Activated CD8-positive, alpha-beta memory T cell treated with anti-CD3 and anti-CD28 coated beads for 48 hours (primary cell): ENCODE measurements at places on chromosomes 4 and X.
A peak's percentile ranks its signal among the peaks of the same experiment; 100 is the strongest.

DNA sequence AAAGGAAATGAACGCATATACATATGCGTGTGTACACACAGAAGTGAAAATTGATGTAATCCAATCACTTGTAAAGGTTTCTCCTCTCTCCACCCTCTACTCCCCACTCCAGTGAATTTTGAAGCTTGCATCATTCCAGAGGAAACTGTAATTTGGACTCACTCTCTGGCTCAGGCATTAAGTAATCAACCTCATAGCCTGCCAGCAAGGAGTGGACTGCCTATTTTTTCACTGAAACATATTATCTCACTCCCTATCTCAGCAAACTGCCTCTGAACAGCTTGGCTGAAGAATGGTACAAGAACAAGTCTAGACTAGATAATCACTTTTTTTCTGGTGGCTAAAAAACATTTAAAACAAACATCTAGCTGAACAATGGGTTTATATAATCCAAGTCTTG, 124.2 kb downstream of the C4orf51 start:
- no peak for DNase-seq

DNA sequence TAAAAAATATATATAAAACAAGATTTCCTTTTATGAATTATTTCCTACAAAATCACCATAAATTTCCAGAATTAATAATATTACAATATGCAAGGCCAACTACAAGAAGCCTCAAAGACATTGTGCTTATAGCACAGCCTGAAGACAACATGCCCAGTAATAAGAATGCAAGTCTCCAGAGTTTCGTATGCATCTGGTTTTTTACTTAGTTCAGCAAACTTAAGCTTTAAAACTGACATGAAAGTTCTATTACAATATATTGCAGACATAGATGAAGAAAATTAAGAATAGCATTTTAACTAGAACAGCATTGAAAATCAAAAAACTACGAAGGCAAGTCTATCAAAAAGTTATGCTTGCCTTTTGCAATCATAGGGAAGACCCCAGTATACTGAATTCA, 107.6 kb downstream of the PRDM5 start:
- no peak for DNase-seq

- DNase-seq = no peak
Observed at GRCh38 chr4:74608151-74608949, 163.4 kb downstream of the AREG start.

DNA sequence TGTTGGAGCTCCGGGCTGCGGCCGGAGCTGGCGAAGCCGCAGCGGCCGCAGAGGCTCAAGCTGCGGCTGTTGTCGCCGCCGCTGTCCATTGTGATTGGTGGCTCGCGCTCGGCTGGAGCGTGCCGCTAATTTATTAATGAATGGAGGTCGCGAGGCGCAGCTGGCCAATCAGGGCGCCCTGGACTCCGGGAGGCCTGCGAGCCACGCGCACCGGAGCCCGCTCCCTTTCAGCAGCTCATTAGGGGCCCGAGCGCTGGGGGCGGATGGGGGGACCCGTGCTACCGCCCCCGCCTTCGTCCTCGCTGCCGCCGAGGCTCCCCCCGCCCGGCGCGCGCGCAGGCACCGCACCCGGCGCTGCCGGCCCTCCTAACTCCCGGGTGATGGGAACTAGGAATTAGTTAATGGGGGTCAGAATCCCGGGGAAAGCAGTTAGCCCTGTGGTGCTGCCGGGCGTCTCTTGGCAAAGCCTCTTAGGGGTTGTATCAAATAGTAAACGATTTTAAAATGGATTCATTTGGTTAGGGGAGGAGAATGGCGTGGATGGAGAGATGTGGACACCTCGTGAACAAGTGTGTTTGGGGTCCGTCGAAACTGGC, 589 bp upstream of the NEUROG2 start:
- DNase-seq = no peak

- no peak for DNase-seq
Observed at GRCh38 chr4:84939113-84939512, 27.4 kb downstream of the WDFY3 start.

GRCh38 chrX:129825746-129826505, 17.8 kb downstream of the ZDHHC9 start:
- no peak for DNase-seq

- DNase-seq = no peak
Observed at GRCh38 chr4:173288698-173289352, 45.3 kb downstream of the HMGB2 start.

DNA sequence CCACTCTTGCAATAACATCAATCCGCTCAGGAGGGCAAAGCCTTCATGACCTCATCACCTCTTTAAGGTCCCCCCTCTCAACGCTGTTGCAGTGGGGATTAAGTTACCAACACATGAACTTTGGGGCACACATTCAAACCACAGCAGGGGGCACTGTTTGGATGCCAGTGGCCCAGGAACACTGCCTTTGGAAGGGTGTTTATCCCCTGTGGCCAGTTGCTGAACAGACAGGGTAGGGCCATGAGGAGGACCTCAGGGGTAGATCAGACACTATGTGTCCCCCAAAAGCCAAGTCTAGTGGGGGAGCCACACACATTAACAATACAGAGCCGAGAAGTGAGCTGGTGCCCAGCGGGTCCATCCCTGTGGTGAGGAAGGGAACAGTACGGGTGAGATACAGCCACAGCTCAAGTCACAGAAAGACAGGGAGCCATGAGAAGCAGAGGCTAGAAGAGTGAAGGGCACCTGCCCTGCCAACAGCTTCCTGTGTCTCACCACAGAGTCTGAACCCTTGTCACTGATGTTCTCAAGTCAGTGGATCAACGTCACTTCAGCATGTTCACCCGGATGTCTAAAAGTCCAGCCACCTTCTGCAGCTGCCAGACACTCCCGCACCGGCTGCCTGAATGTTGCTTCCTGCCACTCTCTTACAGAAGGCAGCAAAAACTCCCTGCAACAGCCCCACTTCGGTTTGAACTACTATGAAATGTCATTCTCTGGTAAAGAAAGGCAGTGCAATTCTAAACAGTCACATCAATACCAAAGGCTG, 19.9 kb upstream of the MXD4 start:
- no peak for DNase-seq

GRCh38 chrX:18098763-18099162, 121.9 kb downstream of the BEND2 start:
- no peak for DNase-seq

- no peak for DNase-seq
Observed at GRCh38 chr4:176906709-176907108, 114.0 kb upstream of the VEGFC start.

DNA sequence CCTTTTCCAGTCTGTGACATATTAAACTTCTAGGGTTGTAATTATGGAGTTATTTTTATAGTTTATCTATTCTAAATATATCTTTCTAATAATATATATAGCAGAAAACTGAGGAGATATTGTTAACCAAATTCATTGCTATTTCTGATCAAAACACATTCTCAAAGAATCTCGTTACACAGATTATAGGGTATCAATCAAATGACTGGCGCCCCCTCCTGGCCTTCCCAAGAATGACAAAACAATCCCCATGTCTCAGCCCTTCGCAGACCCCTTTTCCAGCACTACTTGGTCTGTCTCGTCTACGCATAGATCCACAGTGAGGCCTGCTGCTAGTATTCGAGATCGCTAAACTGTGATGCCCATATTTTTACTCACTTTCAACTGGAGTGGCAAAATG, 209.3 kb downstream of the GPC3 start:
- DNase-seq = peak; percentile 2

DNA sequence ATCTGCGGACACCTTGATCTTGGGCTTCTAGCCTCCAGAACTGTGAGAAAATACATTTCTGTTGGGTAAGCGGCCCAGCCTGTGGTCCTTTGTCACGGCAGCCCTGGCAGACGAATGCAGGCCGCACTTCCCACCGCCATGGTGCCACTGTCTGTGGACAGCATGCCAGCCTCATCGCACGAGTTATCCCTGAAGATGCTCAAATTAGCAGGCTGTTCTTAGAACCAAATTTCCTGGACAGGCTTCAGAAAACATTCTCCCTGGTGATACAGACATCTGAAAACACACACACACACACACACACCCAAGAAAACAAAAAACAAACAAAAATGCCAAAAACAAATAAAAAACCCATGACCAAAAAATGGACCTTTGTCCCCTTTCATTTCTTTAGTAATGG, 343.5 kb upstream of the GATB start:
- no peak for DNase-seq

DNA sequence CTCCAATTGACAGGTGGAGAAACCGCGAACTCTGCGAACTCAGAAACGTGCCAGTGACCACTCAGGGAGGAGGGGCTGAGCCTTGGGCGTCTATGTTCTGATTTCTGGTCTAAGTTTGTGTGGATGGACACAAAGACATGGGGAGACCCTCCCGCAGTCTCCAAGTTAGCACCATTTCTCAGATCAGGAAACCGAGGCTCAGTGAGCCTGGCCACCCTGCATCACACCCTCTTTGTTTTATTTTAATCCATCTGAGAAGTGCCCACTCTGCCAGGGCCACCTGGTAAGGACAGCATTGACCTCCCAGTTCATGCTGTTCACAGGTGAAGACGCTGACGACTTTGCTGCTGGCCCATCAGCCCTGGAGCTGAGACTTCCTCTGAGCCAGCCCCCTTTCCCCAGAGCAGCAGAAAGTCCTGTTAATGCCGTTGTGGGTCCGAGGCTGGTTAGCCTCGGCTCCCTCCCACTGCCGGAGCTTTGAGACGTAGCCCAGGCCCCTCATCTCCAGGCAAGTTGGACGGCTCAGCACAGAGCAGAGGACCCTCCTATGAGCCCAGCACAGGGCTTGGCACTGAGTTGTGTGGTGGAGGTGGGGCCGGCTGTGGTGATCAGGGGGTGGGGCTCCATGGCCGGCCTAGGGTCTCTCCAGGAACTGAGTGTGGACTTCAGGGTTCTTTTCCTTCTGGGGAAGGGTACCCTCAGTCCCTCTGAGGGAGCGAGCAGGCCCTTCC, 43.7 kb downstream of the PSAPL1 start:
- DNase-seq = no peak

GRCh38 chrX:19625612-19626011, 110.3 kb upstream of the MAP3K15 start:
- DNase-seq = peak; percentile 5

DNA sequence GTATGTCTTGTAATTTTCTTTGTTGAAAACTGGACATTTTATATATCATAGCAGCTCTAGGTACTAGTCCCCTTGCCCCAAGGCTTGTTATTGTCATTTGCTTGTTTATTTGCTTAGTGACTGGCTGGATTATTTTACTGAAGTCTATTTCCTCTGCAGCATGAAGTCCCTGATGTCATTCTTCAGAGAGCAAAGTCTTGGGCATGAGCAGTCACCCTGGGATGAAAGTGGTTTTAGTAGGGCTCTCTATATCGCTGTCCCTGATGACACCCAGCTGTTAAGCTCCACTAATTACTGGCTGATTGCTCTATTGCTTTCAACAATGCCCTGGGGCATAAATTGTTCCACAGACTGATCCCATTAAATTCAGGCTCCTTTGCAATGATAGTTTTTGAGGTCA, 113.5 kb upstream of the USP9X start:
- no peak for DNase-seq

DNA sequence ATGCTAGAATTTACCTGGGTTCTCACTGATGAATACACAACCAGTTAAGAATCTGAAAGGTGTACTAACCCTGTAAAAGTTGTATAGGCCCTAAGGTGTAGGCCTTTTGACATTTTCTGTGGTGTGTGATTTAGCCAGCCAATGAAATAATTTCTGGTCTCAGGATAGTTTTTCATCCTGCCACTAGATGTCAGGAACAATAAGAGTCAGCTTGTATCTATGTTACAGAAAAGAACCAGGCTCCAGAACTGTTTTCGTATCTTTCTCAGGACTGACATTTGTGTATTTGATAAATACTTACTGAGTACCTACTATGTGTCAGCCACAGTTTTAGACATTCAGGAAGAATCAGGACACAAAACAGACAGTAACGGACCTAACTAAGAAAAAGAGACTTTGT, 673.6 kb upstream of the TENM3 start:
- no peak for DNase-seq

DNA sequence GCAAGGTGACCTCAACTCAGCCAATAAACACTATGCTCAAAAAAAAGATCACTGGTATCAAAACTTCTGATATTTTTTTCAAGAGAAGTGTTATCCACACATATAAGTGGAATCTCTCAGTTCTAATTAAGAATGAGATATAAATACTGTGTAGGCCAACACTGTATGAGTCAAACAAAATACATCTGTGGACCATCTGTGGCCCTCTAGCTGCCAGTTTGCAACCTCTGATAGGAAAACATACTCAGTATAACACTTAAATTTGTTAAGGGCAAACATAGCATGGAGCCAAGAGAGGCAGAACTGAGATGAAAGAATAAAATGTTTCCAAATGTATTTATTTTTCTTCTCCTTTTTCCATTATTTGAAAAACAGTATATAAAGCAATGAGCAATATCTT, 377.3 kb downstream of the ARAP2 start:
- no peak for DNase-seq

DNA sequence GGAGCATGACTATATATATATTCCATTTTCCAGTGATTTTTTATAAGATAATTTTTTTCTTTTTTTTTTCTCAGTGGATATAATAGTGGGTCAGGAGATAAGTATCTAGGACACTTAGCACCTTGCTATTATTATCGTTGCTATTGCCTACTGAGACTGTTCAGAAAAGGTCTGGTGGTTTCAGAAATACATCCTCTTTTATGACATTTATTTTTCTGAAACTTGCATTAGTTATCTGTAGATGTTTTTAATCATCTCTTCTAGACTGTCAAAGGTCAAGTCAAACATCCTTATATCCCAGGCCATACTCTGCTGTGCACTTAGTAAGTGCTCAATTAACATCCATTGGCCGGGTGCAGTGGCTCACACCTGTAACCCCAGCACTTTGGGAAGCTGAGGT, 72.9 kb upstream of the MED14 start:
- DNase-seq = no peak

DNA sequence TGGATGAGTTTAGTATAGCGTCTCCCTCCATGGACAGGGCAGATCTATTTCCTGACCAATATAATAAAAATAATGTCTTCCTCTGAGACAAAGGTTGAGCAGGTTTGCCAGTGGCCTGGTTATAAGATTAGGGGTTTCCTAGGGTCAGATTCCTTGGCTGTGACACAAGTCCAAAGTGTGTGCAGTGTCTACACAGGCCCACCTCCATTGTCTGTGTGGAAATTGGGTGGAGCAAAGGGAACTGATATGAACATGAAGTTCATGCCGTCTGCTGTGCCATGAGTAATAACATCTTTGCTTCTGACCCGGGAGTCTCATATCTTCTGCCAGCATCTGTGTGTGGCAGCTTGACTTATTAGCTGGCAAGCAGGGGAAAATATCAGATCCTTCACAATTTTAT, 187.7 kb upstream of the BOD1L1 start:
- DNase-seq = no peak

DNA sequence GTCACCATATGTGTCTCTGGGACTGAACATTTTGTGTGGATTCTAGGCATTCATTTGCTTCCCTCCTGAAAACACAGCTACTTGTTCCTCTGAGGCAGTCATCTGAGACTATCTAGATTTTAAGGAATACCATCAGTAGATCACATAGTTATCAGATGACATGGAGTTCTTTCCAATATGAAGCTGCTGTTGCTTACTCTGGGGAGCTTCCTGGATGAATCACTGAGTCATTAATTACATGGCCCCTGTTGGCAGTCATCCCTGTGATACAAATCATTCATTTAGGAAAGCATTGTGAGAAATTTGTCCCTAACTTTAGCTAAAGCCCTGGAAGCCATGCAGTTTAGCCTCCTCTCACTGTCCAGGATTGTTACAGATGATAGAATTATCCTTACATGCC, 98.2 kb upstream of the ARSJ start:
- no peak for DNase-seq

GRCh38 chr4:41178372-41179370, 35.7 kb downstream of the APBB2 start:
- DNase-seq = no peak
